ENCODE measurements at places on chromosomes 2 and 18.

DNA sequence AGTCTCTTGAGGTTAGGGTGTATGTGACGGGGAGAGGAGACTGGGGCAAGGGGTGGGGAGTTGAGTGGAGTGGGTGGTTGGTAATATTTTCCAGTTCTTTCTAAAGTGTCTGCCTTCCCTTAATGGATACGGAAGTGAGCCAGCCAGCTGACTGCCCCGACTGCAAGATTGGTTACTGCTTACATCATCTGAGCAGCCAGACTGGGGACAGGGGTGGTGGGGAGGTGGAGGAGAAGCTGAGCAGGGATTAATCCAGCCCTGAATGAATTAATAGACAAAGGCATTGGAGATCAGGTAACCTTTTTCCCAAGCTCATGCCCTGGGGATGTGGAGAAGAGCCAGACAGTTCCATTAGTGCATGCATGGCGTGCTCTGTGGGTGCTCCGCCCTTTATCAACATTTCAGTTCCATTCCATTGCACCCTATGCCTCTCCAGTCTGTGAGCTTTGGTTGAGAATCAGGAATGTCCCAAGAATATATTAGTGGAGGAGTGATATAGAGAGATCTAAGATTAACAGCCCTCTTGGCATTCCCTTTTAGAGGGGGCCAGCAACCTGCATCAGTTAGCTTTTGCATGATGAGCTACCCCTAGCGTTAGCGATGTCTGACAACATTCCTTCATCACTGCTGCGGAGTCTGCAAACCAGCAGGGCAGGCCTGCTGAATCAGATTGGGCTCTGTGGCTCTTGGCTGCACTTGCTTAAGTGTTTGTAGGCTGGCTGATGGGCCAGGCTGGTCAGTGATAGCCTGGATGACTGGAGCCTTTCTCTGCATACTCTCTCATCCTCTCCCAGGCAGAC lies 67.4 kb downstream of the TNP1 start:
- no peak for DNase-seq

GRCh38 chr2:229431327-229431954 lies 160.4 kb upstream of the PID1 start:
- no peak for DNase-seq

- DNase-seq: no peak
These were observed 237.4 kb downstream of the CAMKMT start for GRCh38 chr2:44599130-44599529.

GRCh38 chr2:37657471-37657870 lies 14.0 kb downstream of the CDC42EP3 start:
- no peak for DNase-seq

DNA sequence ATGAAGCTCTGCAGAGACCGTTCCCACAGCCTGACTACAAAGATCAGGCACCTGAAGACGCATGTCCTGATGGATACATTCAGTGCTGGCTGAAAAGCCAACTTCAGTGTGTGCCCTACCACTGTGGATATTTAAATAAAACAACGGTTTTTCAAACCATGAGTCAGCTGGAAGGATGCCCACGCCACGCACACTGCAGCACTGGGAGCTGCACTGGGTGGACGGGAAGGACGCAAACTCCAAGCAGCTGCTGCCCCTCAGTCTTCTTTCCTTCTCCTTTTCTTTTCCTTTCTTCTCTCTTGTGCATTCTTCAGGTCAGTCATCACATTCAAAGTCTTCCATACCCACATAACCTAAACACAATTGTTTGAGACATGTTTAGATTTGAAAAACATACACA lies 7.9 kb downstream of the TMEM18 start:
- no peak for DNase-seq

- no peak for DNase-seq
These were observed 928 bp downstream of the GPR39 start for GRCh38 chr2:132417430-132418035.

GRCh38 chr2:38430597-38431207 lies 53.6 kb upstream of the ATL2 start:
- no peak for DNase-seq

DNA sequence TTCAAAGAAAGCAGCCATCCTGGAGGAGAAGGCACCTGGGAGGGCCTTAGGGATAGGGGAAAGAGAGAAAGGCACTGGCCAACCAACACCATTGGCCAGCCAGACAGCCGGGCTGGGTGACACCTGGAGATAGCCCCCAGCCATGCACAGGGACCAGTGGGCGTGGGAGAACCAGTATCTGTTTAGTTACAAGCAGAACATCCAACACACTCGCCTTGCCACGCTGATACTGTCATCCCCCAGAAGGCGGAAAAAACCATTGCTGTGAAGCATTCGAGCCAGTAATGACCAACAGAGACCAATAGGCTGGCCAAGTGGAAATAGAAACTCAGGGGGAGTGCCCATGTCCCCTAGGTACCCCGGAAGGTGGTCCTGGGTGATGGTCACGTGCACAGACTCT lies 15.5 kb downstream of the ASPRV1 start:
- no peak for DNase-seq

DNA sequence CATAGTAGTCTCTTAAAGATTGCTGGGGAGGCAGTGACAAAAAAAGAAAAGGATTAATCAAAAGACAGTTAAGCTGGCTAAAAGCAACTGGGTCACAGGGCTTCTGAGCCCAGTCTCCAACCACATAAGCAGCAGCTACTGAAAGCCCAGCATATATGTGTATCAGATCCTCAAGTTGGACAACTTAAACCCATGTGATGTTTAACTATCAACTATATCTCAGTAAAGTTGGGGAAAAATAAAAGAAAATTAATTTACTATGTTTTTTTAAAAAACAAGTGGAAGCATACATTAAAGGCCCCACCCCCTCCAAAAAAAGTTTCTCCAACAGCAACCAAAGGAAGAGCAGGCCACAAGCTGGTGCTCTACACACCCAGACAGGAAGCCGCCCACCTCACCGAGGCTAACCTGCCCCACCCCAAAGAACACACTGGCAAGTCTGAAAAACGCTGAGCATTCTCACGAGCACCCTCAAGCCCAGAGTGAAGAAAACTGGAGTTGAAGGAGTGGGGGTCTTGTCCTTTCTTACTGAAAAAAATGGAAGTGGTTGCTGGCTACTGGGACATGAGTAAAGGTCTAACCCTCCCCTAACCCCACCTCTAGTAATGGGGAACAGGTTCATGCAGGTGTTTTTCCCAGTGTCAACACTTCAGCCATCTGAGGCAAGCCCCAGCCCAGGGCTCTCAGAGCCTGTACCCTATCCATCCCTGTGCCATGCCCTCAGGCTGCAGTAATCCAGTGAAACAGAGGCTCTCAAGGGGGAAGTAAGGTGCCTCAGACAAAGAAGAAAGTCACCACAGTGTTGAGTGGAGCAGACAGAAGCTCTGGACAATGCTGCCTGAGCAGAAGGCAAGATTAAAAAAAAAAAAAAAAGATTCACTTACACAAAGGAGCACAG lies 106.3 kb downstream of the GYPC start:
- DNase-seq: no peak

DNA sequence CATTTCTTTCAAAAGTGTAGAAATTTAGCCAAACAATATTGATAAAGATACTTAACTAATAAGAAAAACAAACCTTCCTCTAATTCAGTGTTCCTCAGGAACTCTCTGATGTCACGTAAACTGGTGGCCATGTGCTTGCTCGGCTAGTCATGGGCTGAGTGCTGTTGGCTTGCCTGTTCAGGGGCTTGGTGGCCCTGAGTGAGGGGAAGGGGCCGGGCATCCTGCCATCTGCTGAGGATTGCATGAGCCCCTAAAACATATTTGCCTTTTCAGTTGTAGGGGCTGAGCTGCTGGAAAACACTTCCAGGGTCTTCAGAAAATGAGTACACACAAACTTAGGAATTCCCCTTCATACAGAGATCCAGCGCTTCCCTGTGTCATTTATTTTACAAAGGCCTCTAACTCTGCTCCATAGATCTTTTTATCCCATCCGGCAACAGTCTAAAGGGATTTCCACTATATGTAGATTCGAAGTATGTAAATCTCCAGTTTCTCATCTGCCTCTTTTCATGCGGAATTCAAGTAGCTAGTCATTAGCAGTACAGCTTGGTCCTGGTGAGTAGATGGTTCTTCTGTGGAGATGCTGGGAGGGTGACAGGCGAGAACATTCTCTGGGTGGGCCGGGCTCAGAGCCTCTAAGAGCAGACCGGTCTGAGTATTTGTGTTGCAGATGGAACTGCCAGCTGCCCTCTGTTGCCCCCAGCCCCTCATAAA lies 20.1 kb upstream of the NFATC1 start:
- DNase-seq: no peak

DNA sequence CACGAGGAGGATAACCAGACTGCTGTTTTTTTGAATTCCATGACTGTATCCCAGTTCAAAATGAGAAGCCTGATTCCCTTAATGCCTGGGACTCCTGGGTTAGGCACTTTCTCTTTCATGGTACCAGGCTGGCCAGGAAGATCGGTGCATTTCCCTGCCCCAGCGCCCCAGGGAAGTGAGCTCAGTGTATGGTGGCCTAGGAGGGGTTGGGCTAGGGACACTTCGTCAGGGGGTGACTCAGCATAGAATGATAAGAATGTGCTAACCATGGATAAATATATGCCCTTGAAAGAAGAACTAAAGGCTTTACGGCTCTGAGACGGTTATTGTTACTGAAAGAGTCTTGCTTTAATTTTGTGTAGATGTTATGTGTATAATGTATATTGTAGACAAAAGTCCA lies 27.5 kb upstream of the FAM237A start:
- DNase-seq: no peak
